CD4-positive, alpha-beta T cell treated with Interleukin-15 for 1 hour (primary cell): ENCODE measurements at places on chromosomes 5 and 9.

DNA sequence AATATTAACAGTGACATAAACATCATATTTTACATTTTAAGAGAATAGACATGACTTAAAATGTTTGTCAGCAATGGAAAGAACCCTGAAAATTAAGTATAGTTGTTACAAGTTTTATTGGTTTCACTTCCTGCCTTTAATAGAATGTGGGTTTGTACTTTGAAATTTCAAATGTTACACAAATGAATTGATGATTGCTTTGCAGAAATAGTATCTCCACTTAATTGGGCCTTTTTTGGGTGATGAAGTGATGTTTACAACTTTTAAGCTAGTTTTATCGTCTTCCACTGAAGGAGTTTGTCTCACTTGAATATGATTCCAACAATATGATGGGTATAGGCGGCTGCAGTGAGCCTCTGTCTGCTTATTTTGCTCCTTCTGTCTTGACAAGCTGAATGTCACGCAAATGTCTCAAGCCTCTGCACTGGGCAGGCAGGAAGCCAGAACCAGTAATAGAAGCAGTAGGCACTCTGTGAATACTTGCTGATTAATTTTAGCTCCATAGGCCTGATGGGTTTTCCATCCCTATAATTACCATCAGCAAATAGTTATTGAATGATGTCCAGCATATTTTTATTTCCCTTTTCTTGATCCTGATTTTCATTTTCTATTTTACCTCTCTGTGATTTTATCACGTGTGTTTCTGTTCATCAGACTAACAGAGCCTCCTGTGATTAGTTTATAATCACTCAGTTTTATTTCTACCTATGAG lies 10.6 kb upstream of the NR3C1 start:
- no peak for DNase-seq

GRCh38 chr5:160961761-160962160 lies 109.8 kb upstream of the ATP10B start:
- DNase-seq: no peak

DNA sequence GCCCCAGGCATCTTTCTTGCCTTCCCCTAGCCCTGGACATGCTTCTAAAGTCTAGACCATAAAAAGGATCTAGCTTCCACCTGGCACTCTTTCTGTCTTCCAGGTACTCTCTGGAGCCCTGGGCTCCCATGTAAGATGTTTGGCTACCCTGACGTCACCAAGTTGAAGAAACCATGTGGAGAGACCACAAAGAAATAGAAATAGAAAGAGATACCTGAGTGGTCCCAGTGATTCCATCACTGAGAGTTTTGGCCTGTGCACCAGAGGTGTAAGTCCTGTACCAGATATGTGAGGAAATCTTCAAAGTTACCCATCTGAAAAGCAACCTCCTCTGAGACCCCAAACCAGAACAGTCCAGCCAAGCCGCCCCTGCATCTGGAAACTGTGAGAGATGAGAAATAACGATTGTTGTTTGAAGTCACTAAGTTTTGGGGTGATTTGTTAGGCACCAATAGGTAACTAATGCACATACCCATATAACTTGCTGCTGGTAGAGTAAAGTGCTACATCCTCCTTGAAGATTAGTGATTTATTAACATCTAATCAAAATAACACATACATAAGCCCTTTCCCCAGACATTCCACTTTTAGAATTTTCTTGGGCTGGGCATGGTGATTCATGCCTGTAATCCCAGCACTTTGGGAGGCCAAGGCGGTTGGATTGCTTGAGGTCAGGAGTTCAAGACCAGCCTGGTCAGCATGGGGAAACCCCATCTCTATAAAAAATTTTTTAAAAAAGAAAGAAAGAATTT lies 85.7 kb upstream of the LHFPL2 start:
- DNase-seq: no peak

GRCh38 chr9:137222190-137223077 lies at the start of gene RNF208:
TSS of gene RNF208 (minus strand) at chr9:137222240. CDS start at chr9:137221212, 1,028 bp downstream.
- no peak for DNase-seq
